ENCODE measurements at places on chromosomes 2 and 18. TPM values are rescaled to one million over a fixed set of nuclear protein-coding genes. Genes with fewer than 3 reads are reported as not detected.

DNA sequence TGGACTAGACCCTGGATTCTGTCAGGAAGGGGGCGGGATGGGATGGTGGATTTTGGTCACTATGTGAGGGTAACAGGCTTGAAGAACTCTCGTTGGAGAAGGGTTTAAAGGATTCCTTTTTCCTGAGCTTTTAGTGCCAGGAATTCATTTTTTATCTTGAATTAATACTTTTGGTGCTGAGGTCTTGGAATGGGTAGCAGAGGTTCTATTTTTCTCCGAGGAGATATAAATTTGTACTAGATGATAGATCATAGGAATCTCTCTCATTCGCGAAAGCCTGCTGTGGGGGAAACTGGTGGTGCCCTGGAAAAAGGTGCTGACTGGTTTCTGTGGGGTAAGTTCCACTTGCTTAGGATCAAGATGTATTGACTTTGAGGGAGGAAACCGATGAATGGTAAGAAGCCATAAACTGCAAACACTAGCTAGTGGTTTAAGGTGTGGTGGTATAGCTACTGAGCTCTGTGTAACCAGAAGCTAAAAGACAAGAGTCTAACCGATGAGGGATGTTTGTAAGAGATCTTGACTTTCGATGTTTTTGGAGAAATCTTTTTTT is 706 bp downstream of the AGPS start:
- peak; percentile 25 for DNase-seq

CCDC74B gene
- 3.4 TPM for total RNA-seq

GRCh38 chr2:239727776-239728600 is 297.2 kb downstream of the NDUFA10 start:
- DNase-seq: no peak

AQP12B gene
- total RNA-seq: not detected

DNA sequence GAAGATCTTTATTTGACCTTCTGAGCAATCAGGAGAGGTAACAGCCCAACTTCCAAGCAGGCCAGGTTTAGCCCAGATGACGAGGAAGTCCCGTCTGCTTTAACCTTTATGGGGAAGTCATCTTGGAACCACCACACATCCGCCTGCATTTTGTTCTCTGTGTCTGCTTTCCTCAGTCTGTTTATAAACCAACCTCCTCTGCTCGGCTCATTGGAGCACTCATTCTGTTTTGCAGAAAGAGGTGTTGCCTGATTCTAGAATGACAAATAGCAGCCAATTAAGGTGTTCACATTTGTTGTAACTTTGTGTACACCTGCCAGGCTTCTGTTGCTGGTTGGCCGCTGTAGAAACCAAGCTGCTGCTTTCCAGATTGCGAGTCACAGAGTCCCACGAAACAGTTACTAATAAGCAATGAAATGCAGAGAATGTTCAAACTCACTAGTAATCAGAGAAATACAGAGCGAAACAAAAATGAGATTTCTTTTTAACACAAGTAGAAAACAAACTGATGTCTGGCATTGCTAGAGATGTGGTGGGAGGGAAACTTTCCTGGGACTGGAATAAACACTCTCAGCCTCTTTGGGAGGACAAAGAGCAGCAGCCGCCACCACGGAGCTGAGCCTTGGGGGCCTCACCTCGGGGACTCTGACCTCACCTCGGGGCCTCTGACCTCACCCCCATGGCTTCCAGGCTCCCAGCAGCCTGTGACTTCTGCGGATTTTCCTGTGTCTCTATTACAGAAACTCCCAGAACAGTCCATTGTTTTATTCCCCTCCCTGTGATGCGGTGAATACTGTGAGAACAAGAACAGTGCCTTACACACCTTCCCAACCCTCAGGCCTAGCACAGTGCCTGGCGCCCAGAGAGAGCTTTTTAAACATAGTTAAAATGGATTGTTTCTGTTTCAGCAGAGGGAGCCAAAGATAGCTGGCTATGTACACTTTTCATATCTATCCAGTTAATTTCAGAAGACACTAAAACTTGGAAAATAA is 64.0 kb downstream of the MBP start:
- peak; percentile 59 for DNase-seq

GRCh38 chr18:45849529-45849928 is 24.1 kb downstream of the SIGLEC15 start:
- DNase-seq: no peak

NXPH2 gene
- not detected for total RNA-seq

MAP3K20 gene
- 16.0 TPM for total RNA-seq

DNA sequence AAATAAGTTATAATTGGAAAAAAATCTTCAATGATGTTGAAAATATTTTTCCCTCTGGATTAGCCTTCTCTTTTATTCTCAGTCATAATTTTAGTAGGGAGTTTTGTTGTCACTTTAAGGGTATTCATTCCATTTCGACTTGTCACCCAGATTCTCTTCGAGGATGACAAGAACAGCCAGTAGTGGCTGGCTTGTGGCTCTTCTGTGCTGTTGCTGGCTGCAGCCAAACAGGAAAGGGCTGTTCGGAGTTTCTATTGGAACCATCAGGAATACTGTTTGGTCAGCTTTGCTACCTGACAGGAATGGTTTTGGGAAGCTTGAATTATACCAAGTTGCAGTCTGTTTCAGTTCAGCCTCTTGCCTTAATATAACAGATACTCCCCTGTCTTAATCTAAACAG is 41.6 kb downstream of the MGAT5 start:
- DNase-seq: no peak

GRCh38 chr2:195343540-195343939 is 313.5 kb upstream of the SLC39A10 start:
- no peak for DNase-seq

DNA sequence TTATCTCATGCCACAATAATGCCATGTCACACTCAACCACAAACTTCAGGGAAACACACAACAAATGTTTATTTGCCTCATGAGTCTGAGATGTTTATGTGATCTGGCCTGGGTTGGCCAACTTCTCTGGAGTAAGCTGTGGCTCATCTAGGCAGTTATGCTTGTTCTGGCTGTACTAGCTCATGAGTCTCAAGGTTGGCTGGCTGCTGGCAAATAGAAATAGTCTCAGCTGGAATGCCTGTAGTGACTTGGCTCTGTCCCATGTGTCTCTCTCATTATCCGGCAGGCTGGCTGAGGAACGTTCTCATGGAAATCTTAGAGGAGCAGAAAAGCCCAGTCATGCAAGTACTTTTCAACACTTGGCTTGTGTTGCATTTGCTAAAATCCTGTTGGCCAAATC is 234.9 kb upstream of the CDH2 start:
- no peak for DNase-seq

MFSD2B gene
- total RNA-seq: 0.34 TPM

- DNase-seq: peak; percentile 73
These were observed 31.6 kb upstream of the SNORC start for GRCh38 chr2:232838406-232838874.

DNA sequence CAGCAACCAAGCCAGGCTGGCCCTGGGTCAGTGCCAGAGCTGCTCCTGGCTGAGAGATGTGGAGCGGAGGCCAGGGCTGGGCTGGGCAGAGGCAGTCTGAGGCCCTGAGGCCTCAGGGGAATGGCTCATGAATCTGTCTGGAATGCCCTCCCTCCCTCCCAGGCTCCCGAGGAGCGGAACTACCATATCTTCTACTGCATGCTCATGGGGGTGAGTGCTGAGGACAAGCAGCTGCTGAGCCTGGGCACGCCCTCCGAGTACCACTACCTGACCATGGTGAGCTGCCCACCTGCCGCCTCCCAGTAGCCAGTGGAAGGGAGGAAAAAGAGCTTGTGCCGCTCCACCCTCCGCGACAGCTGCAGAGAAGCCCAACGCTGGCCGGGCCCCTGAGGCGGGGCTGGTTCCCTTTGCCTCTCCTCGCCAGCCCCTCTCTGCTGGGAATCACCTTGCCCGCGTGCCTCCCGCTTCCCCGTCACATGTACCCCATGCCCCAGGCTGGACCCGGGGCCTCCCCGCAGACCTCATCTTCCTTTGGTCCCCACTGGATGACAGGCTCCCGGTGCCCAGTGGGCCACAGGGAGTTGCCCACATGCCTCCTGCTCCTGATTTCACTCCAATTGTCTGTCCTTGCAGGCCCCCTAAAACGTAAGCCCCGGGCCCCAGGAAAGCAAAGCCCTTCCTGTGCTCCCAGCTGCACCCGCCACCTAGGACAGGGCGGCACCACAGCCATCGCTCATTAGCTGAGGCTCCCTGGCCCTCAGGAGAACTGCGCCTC is 41.1 kb downstream of the MYO7B start:
- no peak for DNase-seq

- no peak for DNase-seq
These were observed 259.9 kb downstream of the EIPR1 start for GRCh38 chr2:3117650-3118216.

MYO5B gene
- not detected for total RNA-seq

GRCh38 chr18:56157541-56157940 is 480.9 kb downstream of the TXNL1 start:
- DNase-seq: no peak

- DNase-seq: no peak
These were observed 162.4 kb downstream of the LRP1B start for GRCh38 chr2:141968433-141968832.

SGPP2 gene
- total RNA-seq: 0.11 TPM

GRCh38 chr18:46588971-46589660 is 67.9 kb downstream of the LOXHD1 start:
- no peak for DNase-seq

GRCh38 chr2:121099329-121100290 is 185.4 kb downstream of the TFCP2L1 start:
- no peak for DNase-seq

GRCh38 chr2:1862608-1863280 is 118.4 kb upstream of the PXDN start:
- DNase-seq: no peak

CD302 gene
- 0.23 TPM for total RNA-seq

- no peak for DNase-seq
These were observed 6.0 kb upstream of the STK39 start for GRCh38 chr2:168253379-168253778.
